ENCODE measurements at places on chromosomes 12 and 14.

DNA sequence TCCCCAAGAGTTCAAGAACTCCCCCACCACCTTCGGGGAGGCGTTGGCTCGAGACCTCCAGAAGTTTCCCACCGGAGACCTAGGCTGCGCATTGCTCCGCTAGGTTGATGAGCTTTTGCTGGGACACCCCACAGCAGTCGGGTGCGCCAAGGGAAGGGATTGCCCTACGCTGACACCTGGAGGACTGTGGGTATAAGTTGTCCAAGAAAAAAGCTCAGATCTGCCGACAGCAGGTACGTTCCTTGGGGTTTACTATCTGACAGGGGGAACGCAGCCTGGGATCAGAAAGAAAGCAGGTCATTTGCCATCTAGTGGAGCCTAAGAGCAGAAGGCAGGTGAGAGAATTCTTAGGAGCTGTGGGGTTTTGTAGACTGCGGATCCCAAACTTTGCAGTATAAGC lies 98.8 kb downstream of the FRMD6 start:
- no peak for DNase-seq

GRCh38 chr12:116558280-116559161 lies 660 bp upstream of the MAP1LC3B2 start:
- no peak for DNase-seq

DNA sequence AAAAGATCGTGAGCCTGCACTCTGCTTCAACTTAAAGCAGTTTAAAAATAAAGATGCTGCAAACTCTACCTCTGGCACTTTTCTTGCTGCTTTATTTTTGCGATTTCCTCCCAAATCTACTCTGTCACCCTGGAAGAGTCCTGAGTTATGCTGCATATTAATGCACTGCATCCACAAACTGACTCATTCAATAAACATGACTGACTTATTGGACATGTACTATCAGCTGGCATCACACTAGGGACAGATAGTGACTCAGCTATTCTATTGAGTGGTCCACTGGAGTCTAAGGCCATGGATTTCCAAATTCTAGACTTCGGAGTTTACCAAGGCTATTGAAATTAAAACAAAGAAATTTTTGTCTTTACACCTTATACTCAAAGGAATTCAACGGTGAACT lies 90.7 kb upstream of the PTPRR start:
- DNase-seq: no peak

DNA sequence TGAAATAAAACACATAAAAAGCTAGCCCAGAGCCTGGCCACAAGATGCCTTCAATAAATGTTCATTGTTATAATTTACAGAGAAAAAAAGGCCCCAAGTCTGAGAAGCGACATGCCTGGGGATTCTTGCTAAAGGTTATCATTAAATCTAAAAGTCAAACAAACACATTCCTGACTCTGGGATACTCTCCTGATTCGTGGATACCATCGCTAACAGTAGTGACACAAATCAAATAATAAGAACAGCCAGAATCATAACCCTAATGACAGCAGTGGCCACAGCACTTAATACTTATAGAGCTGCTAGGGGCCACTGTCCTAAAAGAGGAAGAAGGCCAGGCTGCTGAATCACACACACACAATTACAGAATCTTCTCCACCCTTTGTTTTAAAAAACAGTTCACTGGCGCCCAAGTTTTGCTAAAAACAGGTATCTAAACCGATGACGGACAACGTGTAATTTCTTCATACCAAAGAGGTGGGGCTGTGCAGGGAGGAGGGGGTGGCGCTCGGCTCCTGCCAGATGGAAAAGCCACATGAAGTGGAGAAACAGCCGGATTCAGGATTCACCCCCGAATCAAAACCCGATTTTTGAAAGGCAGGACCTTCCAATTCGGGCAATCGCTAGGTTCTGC lies 1.2 kb downstream of the CLIP1 start:
- no peak for DNase-seq

- no peak for DNase-seq
Observed at GRCh38 chr12:96883571-96883970, 23.5 kb upstream of the NEDD1 start.

GRCh38 chr14:24695265-24696241 lies 61.6 kb upstream of the GZMB start:
- no peak for DNase-seq

DNA sequence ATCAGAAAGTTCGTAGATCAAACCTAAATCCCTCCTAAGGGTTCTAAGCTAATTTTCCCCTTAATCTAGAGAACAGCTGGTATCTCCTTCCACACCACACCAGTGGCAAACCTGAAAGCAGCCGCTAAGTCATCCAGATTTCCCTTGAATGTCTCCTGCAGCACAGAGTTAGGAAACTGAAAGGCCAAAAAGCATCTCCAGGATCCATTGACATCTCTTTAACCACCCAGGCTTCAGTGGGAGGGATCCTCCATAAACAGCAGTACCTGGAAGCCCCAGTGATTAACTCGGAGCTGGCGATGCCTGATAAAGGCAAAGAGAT lies 47.6 kb downstream of the CRACR2A start:
- DNase-seq: peak; percentile 70

DNA sequence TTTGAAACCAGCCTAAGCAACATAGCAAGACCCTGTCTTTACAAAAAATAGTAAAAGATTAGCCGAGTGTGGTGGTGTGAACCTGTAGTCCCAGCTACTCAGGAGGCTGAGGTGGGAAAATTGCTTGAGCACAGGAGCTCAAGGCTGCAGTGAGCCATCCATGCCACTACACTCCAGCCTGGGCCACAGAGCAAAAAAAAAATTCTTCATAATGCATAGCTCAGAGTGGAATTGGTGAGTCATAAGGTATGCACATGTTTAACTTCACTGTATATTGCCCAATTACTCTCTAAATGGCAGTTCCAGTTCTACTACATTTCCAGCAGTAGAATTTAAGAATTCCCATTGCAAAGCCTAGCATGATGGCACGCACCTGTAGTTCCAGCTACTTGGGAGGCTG lies 26.8 kb upstream of the CLIP1 start:
- no peak for DNase-seq

DNA sequence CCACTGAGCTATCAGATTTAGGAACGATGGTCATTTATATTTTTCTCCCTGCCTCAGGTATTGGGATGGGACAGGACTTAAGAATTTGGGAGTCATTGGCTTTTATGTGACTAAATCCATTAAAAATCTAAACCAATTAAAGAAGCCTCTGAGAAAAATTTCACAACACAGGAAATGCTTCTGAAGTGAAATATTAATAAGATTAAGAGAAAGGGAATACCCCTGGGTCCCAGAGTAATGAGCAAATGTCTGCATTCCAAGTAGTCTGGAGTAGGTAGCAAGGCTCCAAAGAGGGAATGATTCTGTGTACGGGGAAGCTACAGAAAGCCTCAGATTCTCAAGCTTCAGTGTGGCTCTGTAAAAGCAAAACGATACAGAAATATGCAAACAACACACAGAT lies 707 bp upstream of the MED6 start:
- no peak for DNase-seq

- DNase-seq: no peak
Observed at GRCh38 chr12:65836419-65837197, 12.3 kb downstream of the HMGA2 start.

DNA sequence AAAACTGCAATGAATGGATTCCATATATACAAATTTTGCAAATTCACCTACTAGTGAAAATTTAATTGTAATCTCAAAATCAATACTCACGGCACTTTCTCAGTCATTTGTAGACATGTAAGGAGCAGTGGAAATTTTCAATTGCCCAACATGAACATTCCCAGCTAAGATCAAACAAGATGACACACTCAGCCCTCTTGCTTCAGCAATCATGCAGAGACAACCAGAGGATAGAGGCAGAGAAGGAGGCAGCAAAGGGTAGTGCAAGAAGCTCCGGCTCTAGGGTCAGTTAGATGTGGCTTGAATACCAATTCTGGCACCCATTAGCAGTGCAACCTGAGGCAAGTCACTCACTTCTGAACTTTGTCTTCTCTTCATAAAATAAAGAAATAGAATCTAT lies 91.5 kb upstream of the SLC35F4 start:
- DNase-seq: no peak

DNA sequence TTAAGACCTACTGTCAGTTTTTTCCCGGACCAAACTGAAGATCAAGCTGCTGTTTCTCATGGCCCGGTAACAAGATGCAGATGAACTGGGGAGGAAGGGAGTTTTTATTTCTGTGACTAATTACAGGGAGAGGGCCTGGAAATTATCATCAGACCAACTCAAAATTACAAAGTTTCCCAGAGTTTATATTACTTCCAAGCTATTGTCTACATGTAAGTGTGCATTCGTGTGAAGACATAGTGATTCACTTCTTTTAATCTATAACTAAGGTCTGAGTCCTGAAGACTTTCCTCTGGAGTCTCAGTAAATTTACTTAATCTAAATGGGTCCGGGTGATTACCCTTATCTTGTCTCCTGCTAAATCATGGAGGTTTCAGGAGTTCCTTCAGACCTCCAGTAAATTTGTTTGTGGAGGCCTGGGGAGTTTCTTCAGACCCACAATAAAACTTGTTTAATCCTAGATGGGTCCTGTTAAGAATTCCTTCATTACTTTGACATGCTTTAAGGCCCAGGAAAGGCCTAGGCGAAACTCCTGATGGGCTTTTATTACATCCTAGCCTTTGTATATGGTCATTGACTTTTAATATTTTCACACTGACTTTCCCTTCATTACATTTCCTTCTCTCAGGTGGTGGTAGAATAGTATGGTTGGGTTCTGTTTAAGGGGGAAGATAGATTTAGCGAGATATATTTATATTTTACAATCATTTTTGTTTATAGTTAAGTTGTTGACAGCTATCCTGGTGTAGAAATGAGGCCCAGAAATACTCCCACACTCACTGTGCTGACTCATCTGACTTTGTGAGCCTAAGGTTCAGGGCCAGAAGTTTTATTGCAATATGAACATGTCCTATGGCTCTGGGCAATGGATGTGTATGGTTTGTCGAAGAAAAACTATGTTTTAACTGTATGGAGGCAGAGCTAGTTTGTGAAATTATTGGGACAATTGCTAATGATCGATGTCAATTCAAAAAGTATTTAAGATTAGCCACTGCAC lies 627.0 kb upstream of the FBXO33 start:
- no peak for DNase-seq

- DNase-seq: no peak
Observed at GRCh38 chr14:52929192-52929807, 21.6 kb downstream of the FERMT2 start.

- no peak for DNase-seq
Observed at GRCh38 chr12:122054842-122055520, 23.6 kb upstream of the MLXIP start.

GRCh38 chr14:68864361-68864750 lies 71.5 kb upstream of the ZFP36L1 start:
- DNase-seq: no peak

DNA sequence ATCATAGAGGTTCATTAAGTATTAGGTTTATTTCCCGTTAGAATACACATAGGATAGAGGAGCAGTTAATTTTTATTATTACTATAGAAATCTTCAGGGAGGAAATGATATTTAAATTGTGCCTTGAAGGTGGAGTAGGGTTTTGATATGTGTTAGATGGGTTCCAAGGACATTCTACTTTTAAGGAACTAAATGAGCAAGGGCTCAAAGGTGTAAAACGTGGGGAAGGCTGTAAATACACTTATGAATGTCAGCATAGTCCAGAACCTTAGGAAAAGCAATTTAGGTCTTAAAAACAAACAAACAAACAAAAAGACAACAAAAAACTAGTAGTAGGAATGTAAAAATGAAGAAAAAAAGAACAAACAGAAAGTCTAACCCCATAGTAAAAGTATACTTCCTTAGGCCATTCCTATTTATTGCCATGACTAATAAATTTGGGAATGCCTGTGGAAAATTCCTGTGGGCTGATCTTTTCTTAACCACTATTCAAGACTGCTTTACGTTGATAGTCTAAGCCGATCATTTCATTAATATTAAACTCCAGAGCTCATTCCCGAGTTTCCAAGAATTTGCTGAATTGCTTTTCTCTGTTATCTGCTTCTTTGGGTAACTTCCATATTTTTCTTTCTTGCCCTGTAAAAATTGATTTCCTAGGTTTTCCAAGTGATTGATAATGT lies 180.3 kb downstream of the RAD51B start:
- no peak for DNase-seq

DNA sequence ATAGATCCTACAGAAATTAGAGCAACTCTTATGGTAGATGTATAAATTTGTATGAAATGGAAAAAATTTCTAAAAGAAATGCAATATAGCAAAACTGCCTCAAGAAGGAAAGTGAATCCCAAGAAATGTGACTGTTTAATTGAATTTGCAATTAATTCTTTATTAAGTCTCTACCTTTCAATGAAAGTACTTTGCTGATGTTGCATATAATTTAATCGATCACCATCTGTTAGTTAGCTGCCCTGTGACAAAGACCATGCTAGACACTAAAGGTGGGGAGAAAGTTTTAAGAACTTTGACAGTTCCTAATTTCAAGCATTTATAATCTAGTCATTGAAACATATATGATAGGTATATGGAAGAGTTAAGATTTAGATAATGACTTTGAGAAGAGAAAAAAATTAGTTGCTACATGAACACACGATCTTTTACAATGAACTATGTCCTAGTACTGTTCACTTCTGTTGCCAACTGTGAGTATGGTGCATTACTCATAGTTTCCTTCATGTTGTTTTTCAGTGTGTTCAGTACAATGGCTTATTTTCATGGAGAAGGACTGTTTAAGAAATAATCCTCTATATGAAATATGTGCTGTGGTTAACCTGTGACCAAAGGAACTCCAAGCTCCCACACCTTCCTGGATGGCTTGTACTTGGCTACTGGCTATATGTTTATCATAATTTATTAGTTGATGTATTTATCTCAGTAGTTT lies 128.4 kb downstream of the METTL25 start:
- DNase-seq: no peak

DNA sequence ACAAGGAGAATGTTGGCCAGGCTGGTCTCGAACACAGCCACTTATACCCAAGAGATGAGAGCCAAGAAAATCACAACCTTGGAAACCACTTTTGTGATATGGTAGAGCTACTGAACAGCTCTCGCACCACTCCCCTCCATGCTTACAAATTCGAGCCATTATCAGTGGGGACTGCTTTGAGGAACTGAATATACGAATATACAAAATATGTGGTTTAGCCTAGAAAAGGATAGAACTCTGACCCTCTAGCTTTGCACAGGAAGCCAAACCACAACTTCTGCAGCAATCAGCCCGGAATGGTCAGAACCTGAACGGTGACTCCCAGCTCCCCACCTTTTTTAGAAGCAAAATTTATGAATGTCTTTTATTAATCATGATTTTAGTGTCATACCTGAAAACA lies 129.8 kb upstream of the TMEM132C start:
- no peak for DNase-seq

DNA sequence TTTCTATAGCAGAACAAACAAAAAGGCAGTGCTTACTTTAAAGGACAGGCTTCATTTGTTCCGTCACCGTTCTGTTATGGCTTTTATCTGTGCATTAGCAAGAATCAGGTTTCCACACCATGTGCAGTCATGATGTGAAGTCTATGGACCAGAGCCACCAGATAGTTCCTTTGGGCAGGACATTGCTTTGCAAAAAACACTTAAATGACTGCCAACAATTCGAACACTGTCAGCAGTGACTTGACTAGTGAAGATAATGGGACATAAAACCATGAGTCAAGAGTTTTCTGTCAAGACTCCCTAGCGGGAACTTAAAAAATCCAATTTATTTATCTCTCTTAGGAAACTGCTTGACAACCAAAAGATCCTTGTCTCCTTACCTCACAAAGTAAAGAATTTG lies 80.3 kb downstream of the NKX2-1 start:
- DNase-seq: no peak

GRCh38 chr12:90611891-90612290 lies 343.1 kb downstream of the CCER1 start:
- DNase-seq: no peak

GRCh38 chr12:29655861-29656260 lies 127.9 kb downstream of the TMTC1 start:
- no peak for DNase-seq

Data from D721Med (cell line).